ENCODE measurements at places on chromosomes 5 and 9.

- peak; percentile 11 for DNase-seq
These were observed 11.0 kb downstream of the SPINK14 start for GRCh38 chr5:148179234-148179824.

- no peak for DNase-seq
These were observed 409.2 kb downstream of the BNC2 start for GRCh38 chr9:16461137-16461840.

GRCh38 chr5:60504342-60504741, 195.6 kb downstream of the DEPDC1B start:
- DNase-seq = no peak

- no peak for DNase-seq
These were observed 639 bp downstream of the EHMT1 start for GRCh38 chr9:137619240-137620047.

DNA sequence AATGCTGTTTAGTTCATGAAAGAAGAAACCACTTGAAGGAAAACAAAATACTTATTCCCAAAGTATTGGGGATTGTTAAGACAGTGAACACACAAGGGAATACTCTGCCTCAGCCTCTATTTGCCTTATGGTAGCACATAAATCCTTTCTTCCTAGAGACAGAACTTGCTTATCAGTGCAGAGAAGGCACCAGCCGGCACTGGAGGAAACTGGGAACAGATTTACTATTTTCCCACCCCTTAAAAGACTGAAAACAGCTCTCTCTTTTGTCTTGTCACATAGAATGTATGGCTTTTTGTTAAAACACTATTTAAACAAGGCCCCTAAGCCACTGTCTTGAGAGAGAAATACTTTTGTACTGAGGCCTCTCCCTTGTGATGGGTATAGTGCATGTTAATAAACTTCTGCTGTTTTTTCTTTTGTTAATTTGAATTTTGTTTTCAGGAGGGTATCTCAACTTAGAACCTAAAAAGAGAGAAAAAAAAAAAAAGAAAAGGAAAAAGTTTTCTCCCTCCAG, 40.7 kb upstream of the EDIL3 start:
- DNase-seq = no peak

GRCh38 chr5:111454198-111454622, 58.1 kb downstream of the STARD4 start:
- no peak for DNase-seq

- no peak for DNase-seq
These were observed 50.0 kb upstream of the ADAMTSL1 start for GRCh38 chr9:18423791-18424531.

GRCh38 chr5:62287237-62287636, 18.8 kb upstream of the KIF2A start:
- no peak for DNase-seq

DNA sequence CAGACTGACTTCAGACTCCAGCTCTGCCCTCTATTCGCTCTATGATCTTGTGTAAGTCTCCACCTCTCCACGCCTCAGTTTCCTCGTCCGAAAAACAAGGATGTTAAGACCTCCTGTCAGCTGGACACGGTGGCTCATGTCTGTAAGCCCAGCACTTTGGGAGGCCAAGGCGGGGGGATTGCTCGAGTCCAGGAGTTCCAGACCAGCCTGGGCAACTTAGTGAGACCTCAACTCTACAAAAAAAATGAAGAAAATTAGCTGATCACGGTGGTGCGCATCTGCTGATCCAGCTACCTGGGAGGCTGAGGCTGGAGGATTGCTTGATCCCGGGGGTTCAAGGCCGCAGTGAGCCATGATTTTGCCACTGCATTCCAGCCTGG, 36.6 kb upstream of the GABRP start:
- DNase-seq = no peak

- DNase-seq = no peak
These were observed 63.8 kb downstream of the VAV2 start for GRCh38 chr9:133928248-133928764.

DNA sequence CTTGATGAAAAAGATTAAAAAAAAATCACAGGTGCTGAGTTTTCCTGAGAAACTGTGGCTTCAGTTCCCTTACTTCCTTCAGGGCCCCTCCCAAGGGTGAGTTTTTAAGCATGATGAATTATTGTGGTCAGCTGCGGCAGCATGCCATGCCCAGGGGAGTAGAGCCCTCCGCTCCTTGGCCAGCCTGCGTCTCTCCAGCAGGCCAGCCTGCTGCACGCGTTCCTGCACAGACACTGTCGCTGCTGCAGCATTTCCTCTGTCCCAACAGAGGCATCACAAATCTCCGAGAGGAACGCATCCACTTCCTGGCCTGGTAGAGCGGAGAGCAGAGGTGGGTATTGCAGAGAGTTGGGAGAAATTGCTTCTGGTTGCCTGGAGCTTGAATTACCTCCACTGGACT, 26.1 kb upstream of the GLRA1 start:
- no peak for DNase-seq

- DNase-seq = no peak
These were observed 1.3 kb downstream of the PTRH1 start for GRCh38 chr9:127714020-127714750.
